Activated CD4-positive, CD25-positive, alpha-beta regulatory T cell (primary cell): ENCODE measurements at places on chromosomes 5 and 9.

GRCh38 chr5:39533749-39534148, 109.0 kb upstream of the DAB2 start:
- DNase-seq = no peak

DNA sequence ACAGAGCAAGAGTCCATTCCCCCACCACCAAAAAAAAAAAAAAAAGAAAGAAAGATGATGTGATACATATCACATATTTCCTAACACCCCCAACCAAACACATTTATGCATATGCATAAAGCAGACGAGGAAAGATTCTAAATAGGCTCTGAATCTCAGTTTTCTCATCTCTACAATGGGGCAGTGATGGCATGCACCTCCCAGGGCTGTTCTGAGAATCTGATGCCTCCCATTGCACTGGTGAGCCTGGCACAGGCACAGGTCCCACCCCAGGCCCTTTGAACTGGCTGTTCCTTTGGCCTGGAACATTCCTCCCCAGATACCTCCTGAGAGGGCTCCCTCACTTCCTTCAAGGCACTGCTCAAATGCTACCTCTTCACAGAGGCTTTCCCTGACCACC, 116.5 kb downstream of the C9orf50 start:
- DNase-seq = no peak

DNA sequence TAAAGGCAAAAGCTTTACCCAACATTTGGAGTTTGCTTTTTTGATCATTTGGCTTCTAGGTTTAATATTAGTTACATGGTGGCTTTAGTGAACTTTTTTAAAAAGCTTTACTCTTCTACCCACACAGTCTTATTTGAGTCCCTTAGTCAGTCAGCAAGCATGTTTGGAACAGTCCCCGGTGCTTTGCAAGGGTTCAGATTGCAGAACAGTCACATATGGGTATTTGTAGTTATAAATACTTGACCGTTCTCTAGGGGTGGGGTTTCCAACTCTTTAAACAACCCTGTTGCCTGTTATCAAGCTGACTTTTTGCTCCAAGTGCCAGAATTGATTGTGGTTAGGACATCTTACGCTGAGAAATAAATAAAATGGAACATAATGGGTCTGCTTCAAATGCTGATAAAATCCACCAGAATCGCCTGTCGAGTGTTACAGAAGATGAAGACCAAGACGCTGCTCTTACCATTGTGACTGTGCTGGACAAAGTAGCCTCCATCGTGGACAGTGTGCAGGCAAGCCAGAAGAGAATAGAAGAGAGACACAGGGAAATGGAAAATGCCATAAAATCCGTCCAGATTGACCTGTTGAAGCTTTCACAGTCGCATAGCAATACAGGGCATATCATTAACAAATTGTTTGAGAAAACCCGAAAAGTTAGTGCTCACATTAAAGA, at the start of gene CAVIN4:
CAVIN4 (plus strand) TSS at position 304 of the 673 bp plus-strand sequence; CDS start at position 369, 65 bp downstream.
- DNase-seq = no peak

DNA sequence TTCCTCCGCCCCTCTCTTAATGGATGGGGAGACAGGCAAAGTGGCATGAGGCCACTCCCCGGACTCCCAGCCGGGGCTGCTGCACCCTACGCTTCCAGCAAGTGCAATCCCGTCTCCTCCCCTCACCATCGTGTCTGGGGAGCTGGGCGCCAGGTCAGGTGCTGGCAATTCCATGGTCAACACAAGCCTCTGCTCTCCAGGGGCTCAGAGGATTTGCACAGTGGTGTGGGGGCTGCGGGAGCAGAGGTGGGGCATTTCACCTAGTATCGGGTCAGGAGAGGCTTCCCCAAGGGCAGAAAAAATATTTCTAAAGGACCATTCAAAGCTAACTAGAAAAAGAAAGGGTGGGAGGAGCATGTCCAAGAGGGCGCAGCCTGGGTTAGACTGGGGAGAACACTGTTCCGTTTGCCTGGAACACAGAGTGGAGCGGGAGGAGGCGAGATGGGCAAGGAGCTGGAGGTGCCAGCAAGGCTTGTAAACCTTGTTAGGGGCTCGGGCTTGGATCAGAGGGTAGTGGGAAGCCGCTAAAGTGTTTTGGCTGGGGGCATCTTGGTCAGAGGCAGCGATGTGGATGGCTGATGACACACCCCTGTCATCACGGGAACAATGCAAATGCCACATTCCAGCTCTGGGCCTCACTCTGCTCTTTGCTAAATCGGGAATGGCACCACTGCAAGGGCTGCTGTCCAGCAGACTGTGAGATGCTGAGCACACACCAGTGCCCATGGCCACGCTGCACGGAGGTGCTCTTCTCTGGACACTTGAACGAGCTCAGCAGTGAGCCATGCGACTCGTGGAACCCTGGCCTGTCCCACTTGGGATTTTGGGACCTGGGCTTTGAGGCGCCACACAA, 191.7 kb downstream of the CDK5RAP2 start:
- no peak for DNase-seq

DNA sequence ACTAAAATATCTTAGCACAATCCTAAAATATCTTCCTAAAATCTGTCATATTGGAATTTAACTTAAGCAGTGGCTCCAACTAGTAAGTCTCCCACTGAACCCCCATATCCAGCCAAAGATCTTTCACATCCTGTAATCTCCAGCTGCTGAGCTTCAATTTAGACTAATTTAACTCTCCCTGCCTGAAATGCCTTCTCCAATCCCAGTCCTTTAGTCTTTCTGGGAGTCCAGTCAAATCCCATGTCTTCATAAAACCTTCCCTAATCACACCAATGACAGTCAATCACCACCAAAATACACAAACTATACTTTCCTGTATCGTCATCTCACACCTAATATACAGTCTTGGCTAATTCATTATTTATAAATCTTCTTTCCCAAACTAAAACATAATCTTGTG, 607 bp upstream of the KLHL3 start:
- DNase-seq = no peak

GRCh38 chr5:22050931-22051330, 802.2 kb downstream of the CDH12 start:
- DNase-seq = no peak

DNA sequence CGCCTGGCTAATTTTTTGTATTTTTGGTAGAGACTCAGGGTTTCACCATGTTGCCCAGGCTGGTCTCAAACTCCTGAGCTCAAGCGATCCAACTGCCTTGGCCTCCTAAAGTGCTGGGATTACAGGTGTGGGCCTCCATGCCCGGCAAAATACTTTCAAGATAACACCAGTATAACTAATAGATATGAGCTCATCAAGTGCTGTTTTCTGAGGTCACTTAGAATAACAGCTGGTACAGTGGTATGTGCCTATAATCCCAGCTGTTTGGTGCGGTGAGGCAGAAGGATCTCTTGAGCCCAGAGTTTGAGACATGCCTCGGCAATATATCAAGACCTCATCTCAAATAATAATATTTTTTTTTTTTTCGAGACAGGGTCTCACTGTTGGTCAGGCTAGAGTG, 30.5 kb upstream of the CREBRF start:
- DNase-seq = no peak

DNA sequence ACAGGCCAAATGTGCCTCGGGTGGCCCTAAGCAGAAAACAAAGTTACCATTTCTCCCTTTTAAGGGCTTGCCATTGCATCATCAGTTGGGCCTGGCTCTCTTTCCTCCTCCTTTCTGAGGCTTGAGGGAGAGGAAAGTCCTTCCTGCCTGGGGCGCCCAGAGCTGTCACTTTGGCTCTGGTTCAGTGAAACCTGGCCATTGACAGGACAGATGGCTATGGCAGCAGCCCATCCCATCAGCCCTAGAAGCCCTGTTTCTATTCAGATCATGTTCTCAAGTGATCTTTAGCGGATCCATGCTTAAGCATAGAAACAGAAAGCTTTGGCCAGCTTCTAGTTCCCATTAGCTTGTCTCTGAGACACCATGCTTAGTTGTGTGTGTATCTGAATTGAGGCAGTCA, 293.4 kb downstream of the YTHDC2 start:
- no peak for DNase-seq

GRCh38 chr9:135608294-135608998, 30.9 kb downstream of the GLT6D1 start:
- DNase-seq = no peak

GRCh38 chr5:147046281-147046680, 167.7 kb upstream of the PPP2R2B start:
- no peak for DNase-seq

GRCh38 chr9:34958411-34958982, 412 bp downstream of the PHF24 start:
- no peak for DNase-seq

GRCh38 chr9:22079873-22080341, 70.8 kb upstream of the CDKN2B start:
- DNase-seq = peak; percentile 8

- no peak for DNase-seq
Measured at GRCh38 chr9:70073756-70074155, 30.1 kb downstream of the MAMDC2 start.

- DNase-seq = no peak
Measured at GRCh38 chr5:109105631-109106267, 304.0 kb downstream of the PJA2 start.

- no peak for DNase-seq
Measured at GRCh38 chr5:69091771-69092170, 2.0 kb upstream of the SLC30A5 start.

- DNase-seq = no peak
Measured at GRCh38 chr9:90874194-90874593, 72.6 kb downstream of the SYK start.

DNA sequence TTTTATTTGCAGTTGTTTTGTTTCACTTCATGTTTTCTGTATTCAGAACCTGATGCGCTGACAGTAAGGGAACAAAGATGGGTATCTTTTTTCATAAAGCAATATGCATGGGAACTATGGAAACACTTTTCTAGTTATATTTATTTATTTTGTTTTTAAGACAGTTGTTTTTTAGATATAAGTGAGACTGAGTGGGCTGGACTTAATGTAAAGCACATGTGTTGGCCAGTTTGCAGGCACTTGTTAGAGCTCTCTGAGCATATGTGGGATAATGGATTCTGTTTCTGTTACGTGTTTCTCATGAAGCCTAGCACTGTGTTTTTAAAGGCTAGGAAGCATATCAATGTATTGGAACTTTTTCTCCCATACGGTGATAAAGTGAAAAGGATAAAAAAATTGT, 164.1 kb downstream of the PRR16 start:
- no peak for DNase-seq

DNA sequence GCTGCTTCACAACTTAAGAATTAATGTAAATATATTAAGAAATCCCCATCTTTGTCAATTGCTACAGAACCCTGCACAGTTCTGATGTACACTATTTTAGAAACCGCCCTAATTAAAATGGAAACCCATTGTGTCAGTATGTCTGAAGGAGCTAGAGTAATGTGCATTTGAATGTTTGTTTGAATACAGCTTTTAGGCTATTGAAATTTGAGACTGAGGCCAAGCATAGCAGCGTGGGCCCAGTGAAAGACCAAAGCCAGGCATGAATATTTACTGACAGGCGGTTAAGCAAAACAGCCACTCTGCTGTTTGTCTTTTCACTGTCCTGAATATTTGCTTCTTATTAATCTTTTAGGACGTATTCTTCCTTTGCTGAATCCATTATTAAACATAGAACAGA, 252.3 kb downstream of the IZUMO3 start:
- DNase-seq = no peak

- DNase-seq = peak; percentile 64
Measured at GRCh38 chr5:119070578-119070827, 384 bp upstream of the DMXL1 start.

DNA sequence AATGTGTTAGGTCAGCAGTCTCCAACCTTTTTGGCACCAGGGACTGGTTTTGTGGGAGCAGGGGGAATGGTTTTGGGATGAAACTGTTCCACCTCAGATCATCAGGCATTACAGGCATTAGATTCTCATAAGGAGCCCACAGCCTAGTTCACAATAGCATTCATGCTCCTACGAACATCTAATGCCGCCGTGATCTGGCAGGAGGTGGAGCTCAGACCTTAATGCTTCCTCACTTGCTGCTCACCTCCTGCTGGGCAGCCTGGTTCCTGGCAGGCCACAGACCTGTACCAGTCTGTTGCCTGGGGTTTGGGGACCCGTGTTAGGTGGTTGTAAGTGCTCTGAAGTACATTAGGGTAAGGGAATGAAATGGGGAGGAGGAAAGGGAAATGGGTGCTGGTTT, 9.7 kb upstream of the CTNNA1 start:
- no peak for DNase-seq

- no peak for DNase-seq
Measured at GRCh38 chr5:109225716-109226625, 183.8 kb downstream of the PJA2 start.

DNA sequence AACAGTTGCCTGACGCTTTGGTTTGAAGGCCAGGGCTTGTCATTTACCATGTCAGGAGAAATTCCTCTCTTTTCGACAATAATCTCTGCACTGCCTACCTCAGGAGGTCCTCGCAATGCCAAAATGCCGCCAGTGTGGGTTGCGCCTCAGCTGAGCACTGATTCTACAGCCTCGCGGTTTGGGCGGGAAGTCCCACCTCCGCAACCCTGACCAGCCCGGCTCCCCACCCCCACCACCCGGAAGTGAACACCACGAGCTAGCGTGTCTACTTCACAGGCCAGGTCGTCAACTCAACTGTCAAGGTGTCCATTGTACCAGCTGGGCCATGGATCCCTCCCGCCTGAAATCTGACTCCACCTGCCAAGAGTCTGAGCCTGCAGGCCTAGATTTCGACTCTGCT, at the start of gene TPD52L3:
TPD52L3 (plus strand) TSS at position 273 of the 400 bp plus-strand sequence. CDS start 221 bp downstream, outside the sequence.
- no peak for DNase-seq

DNA sequence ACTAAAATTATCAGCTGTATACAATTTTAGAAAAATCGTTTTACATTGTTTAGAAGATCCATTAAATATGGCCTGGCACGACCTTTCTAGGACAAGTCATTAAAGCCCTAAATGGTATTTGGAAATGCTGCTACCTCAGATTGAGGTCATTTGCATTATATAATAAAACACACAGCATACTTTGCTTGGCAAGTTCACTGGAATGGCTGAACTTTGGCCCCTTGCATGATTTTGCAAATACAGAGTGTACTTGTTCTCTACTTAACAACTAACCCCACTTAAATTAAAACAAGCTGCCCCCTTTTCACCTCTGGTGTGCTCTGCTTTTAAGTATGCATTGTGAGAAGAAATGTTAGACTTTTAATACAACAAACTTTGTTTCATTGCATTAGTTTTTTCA, 860.1 kb downstream of the PTPRD start:
- no peak for DNase-seq

- DNase-seq = no peak
Measured at GRCh38 chr5:65999061-65999723, 72.8 kb downstream of the ERBIN start.

DNA sequence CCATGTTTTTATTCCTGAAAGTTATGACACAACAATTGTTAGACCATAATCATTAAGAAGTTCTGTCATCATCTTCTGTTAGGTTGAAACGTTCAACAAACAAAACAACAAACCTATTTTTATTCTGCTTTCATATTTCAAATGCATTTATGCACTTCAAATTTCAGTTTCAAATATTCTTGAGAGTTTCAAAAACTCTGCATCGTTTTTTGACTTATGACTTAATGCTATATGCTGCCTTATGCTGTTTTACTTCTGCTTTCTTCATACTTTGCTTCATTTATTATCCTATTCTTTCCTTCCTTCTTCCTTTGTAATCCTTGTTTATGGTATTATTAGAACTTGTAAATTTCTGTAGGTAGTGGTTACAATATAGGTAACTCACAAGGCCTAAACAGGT, 95.0 kb downstream of the PCSK1 start:
- no peak for DNase-seq
